ENCODE measurements at places on chromosomes 7 and 10.
A peak's percentile ranks its signal among the peaks of the same experiment; 100 is the strongest.

GRCh38 chr7:15839416-15840100, 153.1 kb upstream of the MEOX2 start:
- no peak for ATAC-seq

DNA sequence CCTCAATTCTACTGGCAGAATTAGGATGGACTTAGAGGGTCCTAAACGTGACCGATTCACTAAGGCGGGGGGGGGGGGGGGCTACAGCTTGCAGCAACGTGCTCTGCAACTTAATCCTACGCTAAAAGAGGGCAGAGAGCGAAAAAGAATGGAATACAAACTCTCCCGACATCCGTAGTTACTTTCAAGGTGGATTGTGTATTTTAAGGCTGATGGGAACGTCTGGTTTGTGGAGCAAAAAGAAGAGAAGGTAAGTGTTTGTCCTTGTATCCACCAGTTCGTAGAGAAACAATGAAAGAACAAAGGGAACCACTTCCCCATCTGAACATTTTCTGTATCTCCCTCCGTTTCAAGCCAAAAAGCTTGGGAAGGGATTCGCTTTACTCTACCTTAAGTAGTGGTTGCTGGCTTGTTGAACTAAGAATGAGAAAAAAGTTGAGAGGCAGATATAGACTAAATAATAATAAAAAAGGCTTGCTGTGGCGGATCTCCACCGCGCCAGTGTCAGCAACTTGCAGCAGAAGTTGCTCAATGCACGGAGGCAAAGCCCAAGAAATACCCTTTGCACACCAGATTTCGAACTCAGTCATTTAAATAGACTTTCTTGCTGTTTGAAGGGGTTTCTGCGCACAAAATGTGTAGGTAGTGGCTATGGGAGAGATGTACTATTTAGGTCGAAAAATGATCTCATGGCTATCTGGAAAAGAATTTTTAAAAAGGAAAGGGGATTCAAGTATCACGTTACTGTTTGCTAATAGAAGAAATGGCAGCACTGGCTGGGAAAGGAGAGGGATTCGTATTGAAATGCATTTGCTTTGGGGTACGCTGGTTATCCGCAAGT, 736 bp downstream of the SKIDA1 start:
- no peak for ATAC-seq

- no peak for ATAC-seq
Observed at GRCh38 chr7:43825391-43825808, 43.9 kb downstream of the MRPS24 start.

- ATAC-seq = no peak
Observed at GRCh38 chr10:23535381-23535780, 96.5 kb downstream of the OTUD1 start.

DNA sequence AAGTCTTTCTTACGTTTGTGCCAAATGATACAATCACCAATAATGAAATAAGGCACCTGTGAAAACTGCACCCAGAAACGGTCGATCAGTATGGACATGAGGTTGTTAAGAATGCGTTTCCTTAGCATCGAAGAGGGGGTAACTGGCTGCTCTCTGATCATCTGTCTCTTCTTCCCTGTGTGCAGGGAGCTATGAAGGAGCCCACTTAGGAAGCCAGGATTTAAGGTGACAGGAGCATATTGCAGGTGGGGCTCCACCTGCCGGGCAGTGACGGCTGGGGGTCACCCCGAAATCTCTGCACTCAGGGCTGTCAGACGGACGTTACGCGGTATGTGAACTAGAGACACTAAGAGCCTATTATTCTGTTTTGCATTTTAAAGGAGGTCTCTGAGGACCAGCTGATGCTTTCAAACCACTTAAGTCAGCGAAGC, 64.5 kb downstream of the CARD11 start:
- peak; percentile 14 for ATAC-seq

DNA sequence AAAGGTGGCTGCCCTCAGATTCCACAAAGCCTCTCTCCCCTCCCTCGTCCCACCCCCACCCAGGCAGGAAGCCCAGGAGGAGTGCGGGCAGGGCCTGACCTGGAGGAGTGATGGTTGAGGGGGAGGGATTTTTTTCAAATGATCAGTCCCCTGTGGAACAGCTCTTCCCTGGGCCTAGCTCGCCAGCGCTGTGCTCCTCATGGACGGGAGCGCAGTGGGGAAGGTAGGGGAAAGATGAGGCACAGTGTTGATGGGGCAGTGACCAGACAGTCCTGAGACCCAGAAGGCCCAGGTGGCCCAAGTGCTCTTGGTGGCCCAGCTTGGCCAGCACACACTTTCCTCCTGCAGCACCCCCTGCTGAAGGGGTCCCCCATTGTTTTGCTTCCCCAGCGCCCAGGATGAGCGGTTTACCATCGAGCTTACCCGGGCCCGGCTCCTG, 8.5 kb downstream of the SAP25 start:
- ATAC-seq = no peak

GRCh38 chr10:47276576-47277351, 23.2 kb upstream of the GDF10 start:
- ATAC-seq = peak; percentile 43

GRCh38 chr10:30656233-30656632, 26.7 kb upstream of the LYZL2 start:
- ATAC-seq = no peak

DNA sequence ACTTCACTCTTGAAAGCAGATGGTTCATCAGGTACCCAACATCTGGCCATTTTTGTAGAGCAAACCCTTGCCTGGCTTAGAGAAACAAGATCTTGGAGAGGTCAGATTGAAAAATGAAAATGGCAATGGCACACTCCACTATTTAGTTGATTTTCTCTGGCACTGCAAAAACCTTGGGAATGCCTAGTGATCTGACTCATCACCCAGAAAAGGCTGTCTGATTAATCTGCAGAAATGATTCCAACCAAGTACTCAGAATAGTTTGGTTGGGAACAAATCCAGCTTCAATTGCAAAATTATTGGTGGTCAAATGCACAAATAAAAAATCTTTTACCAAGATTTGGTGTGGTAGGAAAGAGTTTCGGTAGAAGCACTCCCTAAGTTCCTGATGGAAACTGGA, 351.2 kb downstream of the PHTF2 start:
- ATAC-seq = no peak

- ATAC-seq = no peak
Observed at GRCh38 chr7:33836797-33837355, 68.5 kb upstream of the BMPER start.

DNA sequence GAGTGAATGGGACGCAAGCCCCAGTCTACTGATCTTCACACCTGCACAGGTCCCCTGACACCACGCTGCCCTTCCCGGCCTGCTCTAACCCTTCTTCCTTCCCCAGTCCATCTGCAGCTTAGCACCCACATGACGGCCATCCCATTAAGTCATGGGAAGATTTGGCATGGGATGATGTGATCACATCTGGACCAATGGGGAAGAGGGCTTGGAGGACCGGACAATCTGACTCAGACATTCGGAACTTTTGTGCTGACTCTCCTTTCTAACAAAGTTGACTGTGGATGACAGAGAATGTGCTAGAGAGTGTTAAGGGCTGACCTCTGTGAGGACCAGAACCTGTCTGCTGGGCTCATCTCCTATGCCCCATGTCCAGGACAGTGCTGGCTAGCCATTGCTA, 15.6 kb downstream of the CXCL12 start:
- ATAC-seq = no peak

DNA sequence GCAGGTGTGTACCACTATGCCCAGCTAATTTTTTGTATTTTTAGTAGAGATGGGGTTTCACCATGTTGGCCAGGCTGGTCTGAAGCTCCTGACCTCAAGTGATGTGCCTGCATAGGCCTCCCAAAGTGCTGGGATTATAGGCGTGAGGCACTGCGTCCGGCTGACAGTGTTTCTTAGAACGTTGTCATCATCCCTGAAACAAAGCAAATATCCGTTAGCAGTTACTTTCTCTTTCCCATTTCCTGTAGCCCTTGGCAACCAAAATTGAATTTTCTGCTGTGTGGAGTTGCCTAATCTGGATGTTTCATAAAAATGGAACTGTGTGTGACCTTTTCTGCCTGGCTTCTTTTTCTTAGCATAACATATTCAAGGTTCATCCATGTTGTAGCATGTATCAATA, 22.4 kb downstream of the ZNF33A start:
- ATAC-seq = no peak

DNA sequence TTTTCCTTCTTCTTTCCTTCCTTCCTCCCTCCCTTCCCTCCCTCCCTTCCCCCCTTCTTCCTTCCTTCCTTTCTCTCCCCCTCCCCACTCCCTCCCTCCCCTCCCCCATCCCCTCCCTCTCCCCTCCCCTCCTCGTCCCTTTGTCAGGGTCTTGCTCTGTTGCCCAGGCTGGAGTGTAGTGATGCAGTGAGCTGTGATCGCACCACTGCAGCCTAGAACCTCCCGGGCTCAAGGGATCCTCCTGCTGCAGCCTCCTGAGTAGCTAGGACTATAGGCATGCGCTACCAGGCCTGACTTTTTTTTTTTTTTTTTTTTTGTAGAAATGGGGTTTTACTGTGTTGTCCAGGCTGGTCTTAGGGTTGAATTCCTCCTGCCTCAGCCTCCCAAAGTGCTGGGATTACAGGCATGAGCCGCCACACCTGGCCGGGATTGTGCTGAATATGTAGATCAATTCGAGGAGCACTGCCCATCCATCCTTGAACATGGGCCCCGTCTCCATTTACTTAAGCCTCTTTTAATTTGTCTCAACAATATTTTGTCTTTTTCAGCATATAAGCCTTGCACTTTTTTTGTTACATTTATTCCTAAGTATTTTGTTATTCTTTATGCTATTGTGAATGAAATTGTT, 23.4 kb downstream of the GRIFIN start:
- no peak for ATAC-seq

DNA sequence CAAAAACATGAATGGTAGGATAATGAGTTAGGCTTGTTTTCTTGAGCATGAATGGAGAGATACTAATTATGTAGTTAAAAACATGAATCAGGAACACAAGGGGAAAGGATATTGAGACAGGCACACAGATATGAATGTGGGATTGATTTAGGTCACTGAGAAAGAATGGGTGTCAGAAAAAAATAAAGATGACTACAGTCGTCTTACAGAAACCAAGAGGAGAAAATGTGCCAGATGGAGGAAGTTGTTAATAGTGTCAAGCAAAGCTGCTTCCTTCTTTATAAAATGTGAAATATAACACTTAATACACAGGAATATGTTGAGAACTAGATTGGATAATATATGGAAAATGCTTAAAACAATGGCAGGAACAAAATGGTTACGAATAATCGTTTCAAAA, 173.3 kb upstream of the BET1 start:
- ATAC-seq = no peak

GRCh38 chr7:121382473-121382872, 13.6 kb downstream of the FAM3C start:
- ATAC-seq = no peak

DNA sequence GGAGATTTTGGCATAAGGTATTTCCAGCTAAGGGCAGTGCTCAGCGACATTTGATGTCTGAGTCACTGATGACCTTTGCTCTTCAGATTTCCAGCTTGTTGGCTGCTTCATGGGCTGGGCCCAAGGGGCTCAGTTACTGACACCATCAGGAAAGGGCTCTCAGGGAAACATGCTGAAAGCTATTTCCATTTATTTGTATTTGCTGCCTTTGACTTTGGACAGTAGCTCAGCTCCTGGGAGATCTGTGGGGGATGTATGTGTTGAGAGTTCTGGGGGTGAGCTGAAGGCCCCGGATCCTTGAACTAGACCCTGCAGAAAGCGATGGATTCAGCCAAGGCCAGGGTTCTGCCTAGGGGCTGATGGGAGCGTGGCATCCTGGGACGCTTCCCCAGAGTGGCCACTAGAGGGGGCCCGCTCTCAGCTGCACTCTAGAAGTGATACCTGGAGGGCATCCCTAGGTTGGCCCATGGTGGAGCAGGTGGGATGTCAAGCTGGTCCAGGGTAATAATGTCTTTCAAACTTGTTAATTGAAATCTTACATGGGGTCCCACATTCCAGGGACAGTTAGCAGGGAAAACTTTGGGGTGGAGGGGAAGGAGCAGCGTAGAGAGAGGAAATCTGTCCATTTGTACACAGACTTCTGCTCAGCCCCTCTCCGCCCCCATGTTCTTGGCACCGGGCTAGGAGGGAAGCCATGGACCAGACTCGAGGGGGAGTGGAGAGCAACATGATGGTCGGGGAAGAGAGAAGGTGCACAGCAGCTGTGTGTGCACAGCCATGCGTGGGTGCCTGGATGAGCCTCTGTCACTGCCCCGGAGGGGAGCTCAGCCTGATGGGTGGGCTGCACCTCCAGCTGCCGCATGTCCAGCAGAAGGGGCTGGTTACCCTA, 3.0 kb upstream of the BTBD16 start:
- ATAC-seq = peak; percentile 57

DNA sequence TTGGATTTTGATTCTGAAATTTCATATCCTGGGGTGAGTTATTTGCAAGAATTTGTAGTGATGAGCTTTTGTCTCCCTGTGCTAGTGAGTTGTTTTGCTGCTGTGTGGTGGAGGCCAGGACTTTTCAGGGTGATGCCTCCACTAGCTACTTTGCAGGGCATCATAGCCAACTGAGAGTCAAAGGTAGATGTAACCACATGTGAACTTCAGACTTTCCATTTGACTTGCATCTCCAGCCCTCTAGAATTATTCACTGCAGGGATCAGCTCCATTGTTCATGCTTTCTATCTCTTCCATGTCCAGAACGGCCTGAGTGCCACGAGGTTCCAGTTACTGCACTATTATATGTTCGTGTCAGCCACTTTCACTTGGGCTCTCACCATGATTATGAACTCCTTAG, 534.3 kb downstream of the GRM8 start:
- no peak for ATAC-seq
